ENCODE measurements at places on chromosomes 1 and 21.

DNA sequence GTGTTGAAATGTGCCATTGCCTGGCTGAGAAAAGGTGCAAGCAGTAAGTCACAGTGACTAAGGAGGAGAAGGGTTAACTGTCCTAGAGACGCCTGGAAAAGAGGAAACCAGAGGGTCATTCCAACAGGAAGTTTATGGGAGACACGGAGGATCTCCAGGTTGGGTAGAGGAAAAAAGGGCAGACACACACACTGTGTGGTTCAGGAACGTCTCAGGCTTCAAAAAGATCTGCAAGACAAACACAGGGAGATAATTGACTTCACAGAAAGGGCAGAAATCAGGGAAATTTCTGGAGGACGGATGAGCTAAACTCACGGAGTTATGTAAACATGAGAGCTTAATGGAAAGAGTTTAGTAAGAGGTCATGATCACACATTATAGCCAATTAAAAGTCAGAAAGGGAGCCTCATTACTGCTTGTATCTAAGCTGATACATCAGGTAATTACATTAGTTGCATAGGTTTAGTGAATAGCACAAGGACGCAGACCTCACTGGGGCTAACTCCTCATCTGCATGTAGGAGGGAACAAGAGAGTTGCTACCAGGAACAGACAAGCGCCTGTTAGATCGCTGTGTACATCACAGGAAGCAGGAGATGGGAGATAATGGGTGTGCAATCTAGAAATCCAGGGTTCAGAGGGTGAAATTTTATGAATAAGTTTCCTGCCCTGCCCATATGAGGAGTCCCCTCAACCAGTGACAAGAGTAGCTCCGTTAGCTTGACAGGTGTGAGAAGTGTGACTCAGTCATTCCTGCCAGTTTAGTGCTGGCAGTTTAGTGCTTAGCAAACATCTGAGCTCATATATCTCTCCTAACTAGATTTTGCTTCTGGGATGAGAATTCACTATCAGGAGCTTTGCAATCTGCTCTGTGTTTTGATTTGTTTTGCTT lies 96.6 kb upstream of the TNR start:
- no peak for DNase-seq

DNA sequence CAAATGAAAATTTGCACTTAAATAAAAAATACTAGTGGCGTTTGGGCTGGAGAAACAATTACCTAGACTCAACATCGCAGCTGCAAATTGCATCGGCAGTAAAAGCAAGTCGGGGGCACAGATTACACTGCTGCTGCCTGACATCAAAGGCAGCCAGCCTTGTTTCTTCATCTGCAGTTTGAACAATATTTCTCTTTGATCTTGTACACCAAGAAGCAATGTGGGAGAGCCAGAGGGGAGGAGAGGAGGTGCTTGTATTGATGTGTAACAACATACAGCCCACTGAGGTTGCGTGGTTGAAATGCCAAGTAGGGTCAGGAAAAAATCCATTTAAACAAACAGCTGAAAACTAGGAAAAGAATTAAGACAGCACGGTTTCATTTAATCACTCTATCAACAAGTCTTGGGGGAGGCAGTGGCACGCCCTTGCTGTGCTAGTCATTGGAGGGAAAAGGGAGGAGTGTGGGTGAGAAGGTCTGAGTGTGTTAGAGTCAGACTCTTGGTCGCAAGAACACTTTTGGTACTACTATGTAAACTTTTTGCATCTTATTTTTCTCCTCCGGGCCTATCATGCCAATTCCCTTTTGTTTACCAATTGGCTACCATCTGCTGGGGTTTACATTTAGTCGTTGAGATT lies 456.5 kb downstream of the OMA1 start:
- no peak for DNase-seq

DNA sequence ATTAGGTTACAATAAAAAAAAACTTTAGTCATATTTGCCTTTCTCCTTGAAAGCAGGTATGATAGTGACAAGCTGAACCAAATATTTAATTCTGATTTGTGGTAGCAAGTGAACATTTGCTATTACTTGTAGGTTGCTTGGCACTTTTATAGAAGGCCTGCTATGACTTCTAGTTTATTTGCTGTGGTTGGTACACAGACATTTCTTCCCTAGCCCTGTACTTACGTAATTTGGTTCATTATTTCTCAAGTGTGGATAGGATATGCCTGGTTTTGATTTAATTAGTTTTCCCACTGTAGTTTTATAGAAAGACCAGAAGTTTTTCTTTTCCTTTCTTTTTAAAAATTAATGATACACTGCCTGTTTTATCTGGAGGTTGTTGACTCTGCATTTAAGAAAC lies 55.9 kb downstream of the PPP2R5A start:
- DNase-seq, result no peak

DNA sequence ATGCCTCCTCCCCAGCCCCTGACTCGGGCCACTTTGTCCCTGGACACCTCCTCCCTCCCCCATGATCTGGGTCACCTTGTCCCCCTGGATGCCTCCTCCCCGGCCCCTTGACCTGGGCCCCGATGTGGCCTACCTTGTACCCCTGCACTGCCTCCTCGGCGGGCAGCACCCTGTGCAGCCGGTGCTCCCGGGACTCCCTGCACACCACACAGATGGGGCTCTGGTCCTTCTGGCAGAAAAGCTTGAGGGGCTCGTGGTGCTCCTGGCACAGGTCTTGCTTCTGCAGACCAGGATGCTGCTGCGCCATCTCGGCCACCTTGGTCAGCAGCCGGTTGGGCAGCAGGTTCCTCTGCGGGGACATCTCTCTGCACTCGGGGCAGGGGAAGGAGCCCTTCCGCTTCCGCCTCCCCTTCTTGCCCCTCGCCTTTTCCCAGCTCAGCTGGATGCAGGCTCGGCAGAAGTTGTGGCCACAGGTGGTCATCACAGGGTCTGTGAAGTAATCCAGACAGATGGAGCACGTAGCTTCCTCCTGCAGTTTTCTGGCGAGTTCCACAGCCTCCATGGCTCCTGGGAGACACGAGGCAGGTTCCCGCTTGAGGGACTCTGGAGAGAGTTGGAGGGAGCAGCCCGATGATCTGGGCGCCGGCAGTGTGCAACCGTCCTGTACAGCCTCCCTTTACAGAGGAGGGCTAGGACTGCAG lies 2.0 kb downstream of the TRIM17 start:
- DNase-seq, result no peak

- no peak for DNase-seq
These were observed 111.8 kb downstream of the POU2F1 start for GRCh38 chr1:167332503-167332902.

DNA sequence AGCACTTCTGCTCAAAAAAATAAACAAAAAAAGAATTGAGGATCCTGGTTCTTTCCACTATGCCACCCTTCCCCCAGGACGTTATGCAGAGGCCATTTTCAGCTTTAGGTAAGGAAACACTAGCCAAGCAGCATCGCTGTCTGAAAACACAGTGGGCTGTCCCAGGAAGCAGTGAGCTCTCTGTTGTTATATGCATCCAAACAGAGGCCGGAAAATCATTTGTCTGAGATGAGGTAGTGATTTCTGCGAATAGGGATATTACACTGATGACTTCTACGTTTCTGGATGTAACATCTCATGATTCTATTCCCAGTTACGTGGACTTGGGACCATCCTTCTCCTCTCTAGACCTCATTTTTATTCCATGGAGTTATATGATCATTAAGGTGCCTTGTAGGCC lies 137.2 kb downstream of the OMA1 start:
- no peak for DNase-seq

DNA sequence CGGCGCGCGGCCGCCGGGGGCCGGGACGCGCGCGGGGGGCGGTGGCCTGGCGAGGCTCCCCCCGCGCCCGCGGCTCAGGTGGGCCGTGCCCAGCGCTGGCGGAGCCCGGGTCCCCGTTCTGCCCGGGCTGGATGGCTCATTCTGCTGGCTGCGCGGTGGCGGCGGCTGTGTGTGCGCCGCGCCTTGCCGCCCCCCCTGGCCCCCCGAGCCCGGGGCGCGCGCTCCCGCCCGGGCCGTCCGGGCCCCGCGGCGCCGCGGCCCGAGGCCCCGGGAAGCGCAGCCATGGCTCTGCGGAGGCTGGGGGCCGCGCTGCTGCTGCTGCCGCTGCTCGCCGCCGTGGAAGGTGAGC lies at the start of gene EPHB2:
Gene EPHB2 (plus strand): TSS at position 139 of the 349 bp plus-strand sequence. CDS start 144 bp downstream, at position 283.
- peak; percentile 79 for DNase-seq

- no peak for DNase-seq
These were observed 307.1 kb upstream of the RRP15 start for GRCh38 chr1:217977943-217978342.

- DNase-seq, result no peak
These were observed 6.5 kb downstream of the WARS2 start for GRCh38 chr1:119133987-119134386.

DNA sequence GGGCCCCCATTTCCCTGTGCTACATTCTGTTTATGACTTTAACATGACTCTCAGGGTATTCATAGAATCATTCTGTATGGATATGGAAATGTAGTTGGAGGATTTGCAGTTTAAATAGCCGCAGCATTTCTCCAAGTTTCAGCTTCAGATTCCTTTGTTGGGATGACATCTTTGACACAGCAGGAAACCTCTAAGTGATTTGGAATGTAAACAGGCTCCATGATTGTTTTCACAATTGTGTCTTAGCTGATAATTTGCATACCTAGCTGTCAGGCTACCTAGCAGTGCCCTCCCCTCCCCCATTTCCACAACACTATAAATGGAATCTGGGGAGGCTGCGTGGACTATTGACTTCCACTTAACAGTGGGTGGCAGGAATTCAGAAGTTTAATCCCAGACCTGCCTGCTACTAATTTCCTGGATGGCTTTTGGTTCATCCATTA lies 290.2 kb downstream of the HLX start:
- no peak for DNase-seq

GRCh38 chr1:47471163-47471562 lies 33.3 kb downstream of the FOXD2 start:
- no peak for DNase-seq

- DNase-seq, result no peak
These were observed 20.3 kb upstream of the PM20D1 start for GRCh38 chr1:205870236-205870635.

DNA sequence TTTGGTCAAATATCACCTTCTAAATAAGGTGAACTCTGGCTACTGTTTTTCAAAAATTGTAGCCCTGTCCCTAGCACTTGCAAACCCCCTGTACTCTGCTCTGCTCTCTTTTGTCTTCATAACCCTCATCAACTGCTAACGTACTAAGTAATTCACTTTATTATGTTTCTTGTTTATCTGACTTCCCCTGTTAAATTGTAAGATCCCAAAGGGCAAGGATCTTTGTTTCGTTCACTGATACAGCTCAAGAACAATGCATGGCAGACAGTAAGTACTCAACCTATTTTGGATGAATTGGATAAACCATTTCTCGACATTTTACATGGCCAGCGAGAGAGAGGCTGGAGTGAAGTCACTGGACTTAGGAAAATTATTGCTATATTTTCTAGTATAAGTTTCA lies 46.9 kb downstream of the ATP5PF start:
- DNase-seq, result no peak

DNA sequence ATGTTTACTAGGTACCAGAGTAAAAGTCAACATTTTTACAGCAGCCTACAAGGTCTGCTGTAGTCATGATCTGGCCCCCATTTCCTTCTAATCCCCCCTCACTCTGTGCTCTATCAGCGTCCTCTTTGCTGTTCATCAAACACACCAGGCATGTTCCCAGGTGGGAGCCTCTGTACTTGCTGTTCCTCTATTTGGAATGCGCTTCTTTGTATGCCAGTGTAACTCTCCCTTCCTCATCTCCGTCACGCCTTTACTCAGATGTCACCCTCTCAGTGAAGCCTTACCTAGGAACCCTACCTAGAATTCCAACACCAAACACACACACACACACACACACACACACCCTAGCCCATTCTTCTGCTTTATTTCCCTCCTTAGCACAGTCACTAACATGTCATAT lies 21.0 kb downstream of the TP53BP2 start:
- DNase-seq, result no peak

GRCh38 chr1:245715291-245715701 lies 560.5 kb downstream of the KIF26B start:
- no peak for DNase-seq

- DNase-seq, result no peak
These were observed 22.1 kb upstream of the FAM20B start for GRCh38 chr1:179003512-179004066.

DNA sequence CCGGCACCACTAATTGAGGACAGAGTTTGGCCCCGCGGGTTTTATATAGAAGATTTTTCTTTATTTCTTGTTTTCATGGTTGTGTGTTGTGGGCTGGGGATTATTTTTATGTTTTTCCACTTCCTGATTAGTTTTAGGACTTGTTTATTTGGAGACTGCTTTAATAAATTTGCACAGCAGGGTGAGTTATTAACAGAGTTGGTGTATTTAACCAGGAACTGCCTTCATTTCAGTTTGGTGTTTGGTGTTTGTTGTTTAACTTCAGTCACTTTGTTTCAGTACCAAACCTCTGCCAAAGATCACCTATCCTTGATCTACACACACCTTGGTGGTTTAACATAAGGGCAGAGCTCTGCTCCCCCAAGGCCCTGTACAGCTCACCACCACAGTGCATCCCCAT lies 103.5 kb upstream of the LMO4 start:
- no peak for DNase-seq

DNA sequence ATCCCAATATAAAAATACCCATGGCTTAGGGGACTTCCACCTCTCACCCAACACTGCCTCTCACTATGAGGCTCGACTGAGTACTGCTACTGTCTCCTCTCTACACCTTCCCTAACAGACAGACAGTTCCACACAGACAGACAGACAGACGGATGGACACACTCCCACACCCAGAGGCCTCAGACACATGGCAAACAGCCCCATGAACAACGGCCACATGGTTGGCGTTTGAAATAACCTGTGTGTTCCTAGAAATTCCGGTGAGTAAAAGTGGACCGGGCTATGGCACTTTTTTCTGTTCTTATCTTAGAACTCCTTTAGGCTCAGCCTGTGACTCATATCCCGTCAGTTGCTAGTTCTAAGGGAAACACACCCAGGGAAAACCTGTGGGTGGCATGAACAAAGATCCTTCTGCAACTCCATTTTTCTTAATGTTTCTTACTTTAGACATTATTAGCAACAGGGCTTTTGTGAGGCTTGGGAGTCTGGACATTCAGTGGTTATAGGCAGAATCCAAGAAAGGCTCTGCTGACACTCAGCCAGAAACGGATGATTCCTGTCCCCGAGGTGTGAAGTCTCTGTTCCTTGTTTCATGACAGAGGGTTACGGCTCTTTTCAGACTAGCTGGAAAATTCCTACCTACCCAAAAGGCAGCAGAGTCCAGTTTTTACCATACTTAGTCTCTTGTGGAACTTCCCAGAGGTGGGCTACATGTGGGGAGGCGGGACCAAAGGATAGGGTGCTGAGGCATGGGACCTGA lies 90.5 kb upstream of the TLR5 start:
- no peak for DNase-seq

- no peak for DNase-seq
These were observed 72.5 kb upstream of the IGSF21 start for GRCh38 chr1:18035145-18035544.

DNA sequence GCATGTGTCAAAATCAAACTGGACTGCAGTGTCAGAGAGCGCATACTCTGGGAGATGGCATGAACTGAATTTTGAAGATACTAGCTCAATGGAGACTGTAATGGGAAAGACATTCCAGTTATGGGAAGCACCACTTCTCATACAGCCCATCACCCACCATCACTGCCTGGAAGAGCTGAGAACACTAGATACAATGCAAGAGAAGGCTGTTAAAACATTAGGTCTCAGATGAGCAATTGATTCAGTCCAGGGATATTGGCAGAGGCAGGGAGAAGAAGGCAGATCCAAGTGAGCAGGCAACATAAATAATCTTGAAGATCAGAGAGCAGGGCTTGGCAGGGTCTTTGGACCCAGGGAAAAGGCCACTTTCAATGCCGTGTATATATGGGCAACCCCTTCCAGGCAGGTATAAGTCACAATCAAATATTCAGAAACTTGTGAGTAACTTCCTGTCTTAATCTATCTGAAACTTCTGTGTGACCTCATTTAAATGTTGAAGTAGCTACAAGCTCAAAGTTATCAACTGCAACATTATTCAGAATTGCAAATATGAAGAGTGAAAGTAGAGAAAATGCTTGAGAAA lies 290.3 kb upstream of the SGIP1 start:
- DNase-seq, result no peak
